H9 (cell line): ENCODE measurements at places on chromosomes 2 and 18. TPM values are rescaled to one million over a fixed set of nuclear protein-coding genes. Genes with fewer than 3 reads are reported as not detected.

- no peaks in the 10 kb centered on the region for H3K27me3 ChIP-seq
- H3K4me1 ChIP-seq = no peaks in the 10 kb centered on the region
- peaks cover 21% of the 10 kb centered on the region for H3K36me3 ChIP-seq
- H3K27ac ChIP-seq = no peak overlapping the region
- H3K4me3 ChIP-seq = no peak overlapping the region
These were observed 135.9 kb downstream of the NCK2 start for GRCh38 chr2:105880637-105881036.

DNA sequence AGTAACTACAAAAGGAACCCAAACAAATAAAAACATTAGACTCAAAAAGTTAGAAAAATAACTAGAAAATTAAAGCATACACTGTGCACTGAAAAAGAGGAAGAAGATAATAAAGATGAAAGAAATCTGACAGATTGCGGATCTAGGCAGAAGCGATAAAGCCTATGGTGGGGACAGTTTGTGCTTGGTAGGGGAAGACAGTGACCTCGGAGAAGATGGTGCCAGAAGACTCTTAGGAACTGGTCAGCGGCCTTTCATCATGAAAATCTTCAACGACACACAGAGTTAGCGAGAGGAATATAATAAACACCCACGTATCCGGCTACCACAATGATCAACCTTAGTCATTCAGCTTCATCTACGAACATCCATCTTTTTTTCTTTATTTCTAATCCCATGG, 180.5 kb downstream of the HDAC4 start:
- H3K4me3 ChIP-seq = no peak overlapping the region
- no peak for DNase-seq
- no peaks in the 10 kb centered on the region; the same call in 1 of the 2 replicates for H3K4me1 ChIP-seq
- no peak overlapping the region for H3K27ac ChIP-seq
- no peaks in the 10 kb centered on the region; the same call in 2 of the 3 replicates for H3K36me3 ChIP-seq
- H3K27me3 ChIP-seq = no peaks in the 10 kb centered on the region

Gene CHRND
- total RNA-seq = not detected in 2 replicates

GRCh38 chr18:34976899-34977837, 64.0 kb upstream of the MAPRE2 start:
- H3K27me3 ChIP-seq = peaks cover 25% of the 10 kb centered on the region; the same call in 1 of the 2 replicates
- H3K27ac ChIP-seq = no peak overlapping the region
- no peaks in the 10 kb centered on the region for H3K36me3 ChIP-seq
- peak overlapping the region; percentile 78 for H3K4me3 ChIP-seq

- DNase-seq = no peak
- H3K27ac ChIP-seq = no peak overlapping the region
- H3K4me3 ChIP-seq = no peak overlapping the region
- H3K4me1 ChIP-seq = no peaks in the 10 kb centered on the region
- no peaks in the 10 kb centered on the region for H3K27me3 ChIP-seq
These were observed 202.1 kb upstream of the REV1 start for GRCh38 chr2:99691926-99692325.

- H3K36me3 ChIP-seq = peaks cover 39% of the 10 kb centered on the region
- no peaks in the 10 kb centered on the region for H3K27me3 ChIP-seq
- DNase-seq = no peak
- H3K4me3 ChIP-seq = no peak overlapping the region
- H3K27ac ChIP-seq = no peak overlapping the region
These were observed 69.1 kb downstream of the SRBD1 start for GRCh38 chr2:45542013-45542412.

- H3K27me3 ChIP-seq = no peaks in the 10 kb centered on the region
- no peak for DNase-seq
- H3K4me3 ChIP-seq = no peak overlapping the region
- H3K27ac ChIP-seq = no peak overlapping the region
- no peaks in the 10 kb centered on the region for H3K36me3 ChIP-seq
These were observed 49.2 kb downstream of the FBXO48 start for GRCh38 chr2:68417926-68418325.

- no peak for DNase-seq
- no peak overlapping the region for H3K4me3 ChIP-seq
- H3K27ac ChIP-seq = no peak overlapping the region
These were observed 22.4 kb downstream of the APOB start for GRCh38 chr2:21021430-21021829.

GRCh38 chr18:9739516-9739915, 31.4 kb downstream of the RAB31 start:
- peaks cover 14% of the 10 kb centered on the region; the same call in 1 of the 2 replicates for H3K4me1 ChIP-seq
- no peak for DNase-seq
- no peaks in the 10 kb centered on the region for H3K27me3 ChIP-seq

DNA sequence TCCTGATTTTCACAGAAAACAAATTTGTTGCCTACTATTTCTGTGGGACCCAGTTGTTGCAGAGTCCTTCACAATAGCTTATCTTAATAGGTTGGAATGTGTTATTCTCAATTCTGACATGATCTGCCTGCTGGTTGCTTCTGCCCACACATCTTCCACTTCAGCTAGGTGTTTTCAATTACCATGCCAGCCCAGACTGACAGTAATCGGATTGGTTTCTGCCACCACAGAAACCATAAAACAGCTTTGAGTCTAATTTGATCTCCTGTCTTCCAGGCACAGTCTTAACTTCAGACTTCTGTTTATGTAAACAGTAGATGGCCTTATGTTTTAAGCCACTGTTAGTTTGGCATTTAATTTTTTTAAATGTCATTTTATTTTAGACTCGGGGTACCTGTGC, 248.2 kb upstream of the RBMS1 start:
- H3K36me3 ChIP-seq = no peaks in the 10 kb centered on the region
- no peaks in the 10 kb centered on the region for H3K27me3 ChIP-seq
- no peak for DNase-seq
- no peak overlapping the region for H3K4me3 ChIP-seq

- no peak for DNase-seq
- no peaks in the 10 kb centered on the region for H3K27me3 ChIP-seq
- peaks cover 5% of the 10 kb centered on the region; the same call in 1 of the 2 replicates for H3K4me1 ChIP-seq
- H3K4me3 ChIP-seq = no peak overlapping the region
- H3K36me3 ChIP-seq = no peaks in the 10 kb centered on the region
These were observed 246.9 kb downstream of the LNPK start for GRCh38 chr2:175755169-175755568.

- no peak overlapping the region for H3K27ac ChIP-seq
- no peaks in the 10 kb centered on the region for H3K27me3 ChIP-seq
- peak overlapping the region; percentile 96 for H3K4me3 ChIP-seq
- no peaks in the 10 kb centered on the region for H3K36me3 ChIP-seq
- no peaks in the 10 kb centered on the region; the same call in 1 of the 2 replicates for H3K4me1 ChIP-seq
These were observed 1.9 kb downstream of the YES1 start for GRCh38 chr18:809985-810642.

- no peak overlapping the region for H3K4me3 ChIP-seq
- no peak for DNase-seq
- H3K27me3 ChIP-seq = no peaks in the 10 kb centered on the region
- H3K36me3 ChIP-seq = no peaks in the 10 kb centered on the region
- no peaks in the 10 kb centered on the region for H3K4me1 ChIP-seq
These were observed 18.4 kb upstream of the HPCAL1 start for GRCh38 chr2:10284108-10284870.

- no peak overlapping the region for H3K27ac ChIP-seq
- H3K4me3 ChIP-seq = no peak overlapping the region
- H3K36me3 ChIP-seq = no peaks in the 10 kb centered on the region
- no peaks in the 10 kb centered on the region for H3K4me1 ChIP-seq
These were observed 90.2 kb downstream of the EHD3 start for GRCh38 chr2:31324016-31324633.

GRCh38 chr2:233990261-233990798, 60.2 kb upstream of the SPP2 start:
- no peaks in the 10 kb centered on the region for H3K27me3 ChIP-seq
- H3K4me1 ChIP-seq = no peaks in the 10 kb centered on the region
- no peak overlapping the region for H3K4me3 ChIP-seq
- H3K36me3 ChIP-seq = peaks cover 2% of the 10 kb centered on the region; the same call in 1 of the 2 replicates
- no peak overlapping the region for H3K27ac ChIP-seq

GRCh38 chr18:12836551-12836950, 47.5 kb downstream of the PTPN2 start:
- H3K36me3 ChIP-seq = peaks cover 8% of the 10 kb centered on the region; the same call in 1 of the 3 replicates
- no peak for DNase-seq
- H3K4me3 ChIP-seq = no peak overlapping the region

Gene CYP27A1
- total RNA-seq = 3.1 and 3.4 TPM in 2 replicates

GRCh38 chr2:121372721-121373353, 87.8 kb upstream of the TFCP2L1 start:
- H3K4me1 ChIP-seq = no peaks in the 10 kb centered on the region
- no peaks in the 10 kb centered on the region for H3K27me3 ChIP-seq
- no peak for DNase-seq

DNA sequence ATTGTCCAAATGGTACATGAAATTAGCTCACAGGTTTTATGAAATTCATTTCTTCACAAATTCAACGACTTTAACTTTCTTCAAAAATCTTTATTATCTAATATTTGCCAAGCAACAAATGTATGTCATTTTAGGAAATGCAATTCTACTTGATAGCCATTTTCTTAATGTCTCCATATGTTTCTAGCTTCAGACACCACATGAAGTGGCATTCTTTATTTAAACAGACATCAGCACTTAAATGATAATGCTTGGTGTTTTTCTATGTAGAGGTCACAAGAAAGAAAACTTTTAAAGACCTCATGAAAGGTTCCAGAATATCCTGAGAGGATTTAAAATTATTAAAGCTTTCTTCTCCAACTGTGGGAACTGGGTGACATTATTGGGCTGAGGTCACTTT, 44.2 kb upstream of the XIRP2 start:
- H3K4me3 ChIP-seq = no peak overlapping the region
- H3K27ac ChIP-seq = no peak overlapping the region
- H3K36me3 ChIP-seq = peaks cover 9% of the 10 kb centered on the region
- DNase-seq = no peak

DNA sequence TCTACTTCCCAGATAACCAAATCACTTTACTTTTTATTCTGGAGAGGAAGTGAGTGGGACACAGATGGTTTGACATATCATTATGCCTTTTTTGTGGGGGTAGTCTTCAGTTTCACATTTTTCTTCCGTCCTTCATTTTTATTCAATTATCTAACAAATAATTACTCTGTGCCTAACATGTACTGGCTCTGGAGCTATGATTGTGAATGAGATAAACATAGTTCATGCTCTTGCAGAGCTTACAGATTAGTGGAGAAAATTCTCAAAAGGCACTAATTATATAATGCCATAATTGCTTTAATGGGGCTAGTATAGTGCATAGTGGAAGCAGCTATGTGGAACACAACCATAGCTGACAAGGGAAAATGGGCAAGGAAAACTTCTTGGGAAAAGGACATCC, 303.6 kb upstream of the TFPI start:
- no peaks in the 10 kb centered on the region for H3K4me1 ChIP-seq
- DNase-seq = no peak
- H3K27ac ChIP-seq = no peak overlapping the region
- no peak overlapping the region for H3K4me3 ChIP-seq
- H3K36me3 ChIP-seq = no peaks in the 10 kb centered on the region
- H3K27me3 ChIP-seq = no peaks in the 10 kb centered on the region

Gene RUFY4
- 0.44 and 0.66 TPM in 2 replicates for total RNA-seq

DNA sequence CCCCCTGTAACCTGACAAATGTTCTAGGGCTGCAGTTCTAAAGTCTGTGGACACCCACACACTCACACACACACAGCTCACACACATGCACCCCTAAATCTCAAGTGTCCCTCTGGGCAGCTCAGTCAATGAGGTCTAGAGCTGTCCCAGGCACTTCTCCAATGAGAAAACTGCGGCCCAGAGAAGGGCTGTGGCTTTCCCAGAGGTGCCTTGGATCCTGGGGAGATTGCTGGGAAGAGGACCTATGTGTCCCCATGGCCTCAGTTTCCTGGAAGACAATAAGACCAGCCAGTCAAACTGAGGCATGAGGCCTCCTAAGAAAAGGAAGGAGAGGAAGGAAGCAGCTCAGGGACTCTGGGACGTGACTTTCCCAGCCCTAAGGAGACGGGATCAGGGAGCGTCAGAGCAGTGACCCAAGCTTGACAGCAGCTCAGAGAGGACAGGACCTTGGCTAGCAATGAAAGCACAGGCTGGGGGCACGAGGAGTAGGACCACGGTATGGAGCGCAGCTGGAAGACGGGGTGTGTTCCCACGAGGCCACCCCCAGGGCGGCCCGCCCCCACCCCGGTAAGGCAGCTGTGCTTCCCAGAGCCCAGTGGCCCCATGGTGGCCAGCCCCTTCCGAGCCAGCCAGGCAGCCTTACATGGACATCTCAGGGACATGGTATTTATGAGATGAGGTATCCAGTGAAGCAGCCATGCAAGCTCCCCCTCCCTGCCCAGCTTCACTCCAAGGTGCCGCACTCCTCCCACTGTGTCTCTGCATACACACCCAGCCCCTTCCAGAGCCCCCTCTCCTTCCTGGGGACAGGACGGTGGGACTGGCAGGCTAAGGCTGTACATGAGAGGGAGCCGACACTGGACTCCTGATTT, 46.0 kb downstream of the TNS1 start:
- no peaks in the 10 kb centered on the region for H3K27me3 ChIP-seq
- no peak overlapping the region for H3K4me3 ChIP-seq
- H3K4me1 ChIP-seq = no peaks in the 10 kb centered on the region; the same call in 1 of the 2 replicates
- no peak overlapping the region for H3K27ac ChIP-seq

- H3K36me3 ChIP-seq = no peaks in the 10 kb centered on the region; the same call in 1 of the 3 replicates
- H3K4me3 ChIP-seq = no peak overlapping the region; the same call in 2 of the 3 replicates
- DNase-seq = no peak
- no peak overlapping the region for H3K27ac ChIP-seq
- H3K27me3 ChIP-seq = no peaks in the 10 kb centered on the region
- no peaks in the 10 kb centered on the region for H3K4me1 ChIP-seq
These were observed 160.9 kb upstream of the EPC2 start for GRCh38 chr2:148483665-148484064.

DNA sequence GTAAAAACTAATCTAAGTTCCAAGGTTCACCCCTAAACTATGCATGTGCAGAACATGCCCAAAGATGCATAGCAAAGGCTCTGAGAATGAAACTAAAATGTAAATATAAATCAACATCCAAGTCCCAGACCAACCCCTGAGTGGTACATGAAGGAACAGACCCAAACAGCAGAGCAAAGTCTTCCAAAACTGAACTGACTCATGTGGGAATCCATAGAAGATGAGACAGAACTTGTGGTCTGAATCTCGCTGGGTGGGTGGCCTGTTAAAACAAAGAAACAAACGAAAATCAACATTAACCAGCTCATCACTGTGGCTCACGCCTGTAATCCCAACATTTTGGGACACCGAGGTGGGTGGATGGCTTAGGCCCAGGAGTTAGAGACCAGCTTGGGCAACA, 29.5 kb upstream of the ATRAID start:
- H3K4me1 ChIP-seq = no peaks in the 10 kb centered on the region
- no peaks in the 10 kb centered on the region for H3K36me3 ChIP-seq
- no peak for DNase-seq
- no peaks in the 10 kb centered on the region for H3K27me3 ChIP-seq
- H3K27ac ChIP-seq = no peak overlapping the region

- H3K27ac ChIP-seq = peak within 1 kb of the TSS; percentile 19
- peaks cover 3% of the 10 kb centered on the region; the same call in 1 of the 2 replicates for H3K4me1 ChIP-seq
- H3K36me3 ChIP-seq = peaks cover 50% of the 10 kb centered on the region
- peak within 1 kb of the TSS; percentile 95 for H3K4me3 ChIP-seq
- DNase-seq = peak; percentile 93
These were observed at the start of gene RPL37A for GRCh38 chr2:216498379-216499352. Gene RPL37A (plus strand): TSS chr2:216498844. CDS start chr2:216498875, 31 bp downstream.

GRCh38 chr2:97763176-97763845, 49.9 kb downstream of the ZAP70 start:
- peak; percentile 25 for DNase-seq
- H3K4me1 ChIP-seq = no peaks in the 10 kb centered on the region

Gene CDH19
- not detected in 2 replicates for total RNA-seq

Gene EPG5
- 15.7 and 16.1 TPM in 2 replicates for total RNA-seq
